ENCODE measurements at places on chromosomes 6 and 20.

DNA sequence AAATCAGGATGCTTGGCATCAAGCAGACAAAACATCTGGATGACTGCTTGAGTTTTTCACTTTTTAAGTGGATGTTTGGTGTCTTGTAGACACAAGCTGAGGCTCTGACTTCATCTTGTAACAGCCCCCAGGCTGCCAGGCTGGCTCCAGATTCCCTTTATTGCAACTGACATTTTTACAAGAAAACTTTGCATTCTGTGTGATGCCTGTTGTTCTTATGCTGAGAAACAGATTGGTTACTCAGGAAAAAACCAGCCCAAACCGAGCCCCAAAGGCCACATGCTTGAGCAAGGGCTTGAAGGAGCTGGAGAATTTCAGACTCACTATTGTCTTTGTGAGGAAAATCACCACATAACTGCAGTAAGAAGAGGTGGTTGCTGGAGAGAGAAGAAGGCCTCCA, 98.4 kb upstream of the PREP start:
- no peak for DNase-seq

GRCh38 chr6:122069932-122070331, 329.5 kb upstream of the HSF2 start:
- DNase-seq = no peak

DNA sequence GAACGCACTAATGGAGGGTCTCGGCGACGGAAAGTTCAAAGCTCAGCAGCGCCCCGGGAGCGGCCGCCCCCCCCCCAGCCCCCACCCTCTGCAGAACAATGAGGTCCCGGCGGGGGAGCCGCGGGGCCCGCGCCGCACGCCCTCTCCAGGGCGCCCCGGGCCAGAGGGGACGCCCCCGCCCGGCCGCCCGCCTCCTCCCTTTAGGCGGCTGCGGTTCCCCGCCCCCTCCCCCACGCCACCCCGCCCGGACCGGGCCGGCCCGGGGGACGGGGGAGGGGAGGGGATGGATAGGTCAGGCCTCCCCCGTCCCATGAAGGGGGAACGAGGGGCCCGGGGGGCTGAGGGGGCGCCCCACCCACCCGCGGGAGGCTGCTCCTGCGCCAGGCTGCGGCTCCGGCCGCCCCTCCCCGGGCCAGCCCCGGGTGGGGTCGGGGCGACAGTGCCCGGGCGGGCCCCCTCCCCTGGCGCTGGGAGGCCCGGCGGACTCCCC, 1.5 kb downstream of the NOL4L start:
- no peak for DNase-seq

DNA sequence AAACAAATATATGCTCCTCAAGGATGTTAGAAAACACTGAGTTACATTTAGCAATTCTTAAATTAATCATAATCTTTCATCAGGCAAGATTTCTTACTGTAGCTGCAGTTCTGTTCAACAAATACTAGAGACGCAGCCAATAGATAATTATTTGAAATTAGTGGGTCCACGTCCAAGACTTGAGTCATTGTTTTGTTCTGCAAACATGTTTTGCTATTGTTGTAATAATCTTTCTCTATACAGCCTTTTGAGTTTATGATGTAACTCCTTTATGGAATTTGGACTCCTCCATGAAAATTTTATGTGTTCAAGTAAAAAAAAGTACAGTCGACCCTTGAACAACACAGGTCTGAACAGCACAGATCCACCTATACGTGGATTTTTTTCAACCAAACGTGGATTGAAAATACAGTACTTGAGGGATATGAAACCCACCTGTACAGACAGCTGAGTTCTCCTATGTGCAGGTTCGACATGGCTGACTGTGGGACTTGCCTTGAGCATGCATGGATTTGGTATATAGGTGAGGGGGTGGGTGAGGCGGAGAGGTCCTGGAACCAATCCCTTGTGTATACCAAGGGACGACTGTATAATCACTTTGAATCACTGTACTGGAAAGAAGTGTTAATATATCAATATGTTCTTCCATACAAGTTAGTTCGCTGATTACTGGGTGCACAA, 41.3 kb upstream of the SLC22A16 start:
- DNase-seq = no peak

DNA sequence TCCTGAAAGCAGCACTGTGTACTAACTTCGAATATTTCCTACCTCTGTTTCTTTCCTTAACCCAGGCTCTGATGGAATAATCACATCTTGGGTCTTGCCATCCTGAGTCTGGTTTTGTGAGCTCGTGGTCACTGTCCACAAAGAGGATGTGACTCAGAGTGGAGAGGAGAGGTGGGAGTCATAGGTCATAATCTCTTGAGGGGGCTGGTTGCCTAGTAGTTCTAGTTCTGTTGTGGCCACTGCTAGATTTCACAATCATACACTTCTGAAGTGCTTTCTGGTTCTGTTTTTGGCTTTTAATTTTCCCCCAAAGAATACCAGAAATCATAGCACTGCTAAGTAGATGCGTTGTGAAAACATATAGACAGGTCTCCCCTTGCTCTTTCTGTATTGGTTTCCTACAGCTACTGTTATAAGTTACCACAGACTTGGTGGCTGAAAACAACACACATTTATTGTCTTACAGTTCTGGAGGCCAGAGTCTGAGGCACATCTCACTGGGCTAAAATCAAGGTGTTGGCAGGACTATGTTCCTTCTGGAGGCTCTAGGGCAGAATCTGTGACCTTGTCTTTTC, 102.8 kb downstream of the NRSN1 start:
- DNase-seq = no peak

All from NCI-H1092 treated with DMSO at 0.1 percent for 48 hours (cell line).